ENCODE measurements at places on chromosomes 5 and 9. TPM values are rescaled to one million over a fixed set of nuclear protein-coding genes. Genes with fewer than 3 reads are reported as not detected.

THBS4 gene
- 0.20 TPM for total RNA-seq

FOXD4L3 gene
- total RNA-seq = not detected

LRRTM2 gene
- 0.07 TPM for total RNA-seq

AJM1 gene
- 1.6 TPM for total RNA-seq

ADCY2 gene
- total RNA-seq = not detected

GPX8 gene
- total RNA-seq = not detected

SPINK7 gene
- not detected for total RNA-seq

ACTBL2 gene
- not detected for total RNA-seq

C7 gene
- not detected for total RNA-seq

PCDHB2 gene
- total RNA-seq = not detected

ARHGEF39 gene
- total RNA-seq = 0.59 TPM

GABRA1 gene
- total RNA-seq = not detected

TSSK1B gene
- not detected for total RNA-seq

GHR gene
- total RNA-seq = not detected

FAM151B gene
- total RNA-seq = 0.47 TPM

NRG2 gene
- not detected for total RNA-seq

MTMR12 gene
- total RNA-seq = 26.8 TPM

MEIKIN gene
- not detected for total RNA-seq

KCNN2 gene
- not detected for total RNA-seq

COQ4 gene
- 45.6 TPM for total RNA-seq

OCLN gene
- total RNA-seq = 1.9 TPM

CLIC3 gene
- total RNA-seq = not detected

MSH3 gene
- total RNA-seq = 24.0 TPM

TAF11L5 gene
- not detected for total RNA-seq

MZB1 gene
- 47.1 TPM for total RNA-seq

LCN9 gene
- total RNA-seq = not detected

TUT7 gene
- total RNA-seq = 43.8 TPM

EFNA5 gene
- not detected for total RNA-seq

PTGES gene
- total RNA-seq = not detected

DRD1 gene
- not detected for total RNA-seq

WDR36 gene
- 42.6 TPM for total RNA-seq

PRRT1B gene
- total RNA-seq = not detected

PCDHB10 gene
- 0.07 TPM for total RNA-seq

NMUR2 gene
- total RNA-seq = not detected

HNRNPA0 gene
- total RNA-seq = 31.2 TPM

WNK2 gene
- total RNA-seq = 0.24 TPM

TEK gene
- total RNA-seq = not detected

SHC3 gene
- total RNA-seq = not detected

DOCK8 gene
- total RNA-seq = 207 TPM

COX7C gene
- total RNA-seq = 584 TPM

PPP3R2 gene
- total RNA-seq = not detected

PCDHB13 gene
- total RNA-seq = 0.09 TPM

FAM221B gene
- total RNA-seq = not detected

NIPBL gene
- total RNA-seq = 82.5 TPM

SLCO6A1 gene
- not detected for total RNA-seq

NR5A1 gene
- not detected for total RNA-seq

TTF1 gene
- 22.8 TPM for total RNA-seq

ANGPTL2 gene
- not detected for total RNA-seq

CDKN2B gene
- 0.38 TPM for total RNA-seq

ESM1 gene
- not detected for total RNA-seq

PCDHGA6 gene
- 1.8 TPM for total RNA-seq

Data from activated B cell treated with CpG ODN at 0.5 μM for 24 hours (primary cell).